ENCODE measurements at places on chromosomes 2 and 18.

DNA sequence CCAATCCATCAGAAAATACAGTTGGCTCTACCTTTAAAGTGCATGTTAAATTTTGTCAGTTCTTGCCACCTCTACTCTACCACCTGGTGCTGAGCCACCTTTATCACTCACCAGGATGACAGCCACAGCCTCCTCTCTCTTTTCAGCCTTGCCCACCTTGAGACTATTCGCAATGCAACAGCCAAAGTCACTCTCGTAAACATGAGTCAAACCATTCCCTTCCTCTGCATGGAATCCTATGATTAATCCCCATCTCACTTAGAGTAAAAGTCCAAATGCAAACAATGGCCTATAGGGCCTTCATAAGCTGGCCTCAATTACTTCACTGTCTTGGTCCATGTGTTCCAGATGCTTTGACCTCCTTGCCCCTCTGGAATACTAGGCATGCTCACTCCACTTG is 5.8 kb upstream of the OSBPL6 start:
- no peak for DNase-seq

GRCh38 chr18:4734903-4735302 is 279.8 kb upstream of the DLGAP1 start:
- DNase-seq, result no peak

DNA sequence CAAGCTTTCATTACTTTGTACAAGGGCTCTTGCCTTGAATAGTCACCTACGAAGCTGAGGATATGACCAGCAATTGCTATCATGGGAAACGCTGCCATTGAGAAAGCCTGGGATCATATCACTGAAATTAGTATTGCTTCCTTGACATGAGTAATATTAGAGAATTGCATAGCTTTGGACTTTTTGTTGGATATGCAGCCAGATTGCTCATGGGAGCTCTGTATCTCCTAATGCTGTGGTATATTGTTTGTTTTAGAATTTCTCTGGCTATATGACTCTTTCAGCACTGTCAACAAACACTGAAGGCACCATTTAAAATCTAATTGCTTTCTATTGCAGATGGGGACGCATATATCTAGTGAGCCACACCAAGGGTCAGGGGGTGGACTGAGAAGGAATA is 80.0 kb upstream of the WDSUB1 start:
- no peak for DNase-seq

DNA sequence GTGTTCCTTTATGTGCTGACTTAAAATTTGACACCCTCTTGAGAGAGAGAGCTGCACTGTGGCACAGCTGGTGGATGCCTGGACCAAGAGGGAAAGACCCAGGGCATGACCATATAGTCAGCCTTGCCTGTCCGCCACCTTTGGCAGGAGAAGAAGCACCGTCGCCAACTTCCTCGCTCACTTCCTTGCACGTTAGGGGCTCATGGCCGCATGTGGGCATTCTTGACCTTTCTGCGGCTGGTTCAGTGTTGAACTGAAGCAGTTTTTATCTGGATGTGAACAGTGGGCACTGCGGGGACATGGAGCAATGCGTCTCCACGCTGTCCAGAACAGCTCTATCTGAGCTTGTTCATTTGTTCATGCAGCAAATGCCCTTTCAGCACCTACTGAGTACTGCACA is 66.9 kb downstream of the TRAPPC12 start:
- no peak for DNase-seq

DNA sequence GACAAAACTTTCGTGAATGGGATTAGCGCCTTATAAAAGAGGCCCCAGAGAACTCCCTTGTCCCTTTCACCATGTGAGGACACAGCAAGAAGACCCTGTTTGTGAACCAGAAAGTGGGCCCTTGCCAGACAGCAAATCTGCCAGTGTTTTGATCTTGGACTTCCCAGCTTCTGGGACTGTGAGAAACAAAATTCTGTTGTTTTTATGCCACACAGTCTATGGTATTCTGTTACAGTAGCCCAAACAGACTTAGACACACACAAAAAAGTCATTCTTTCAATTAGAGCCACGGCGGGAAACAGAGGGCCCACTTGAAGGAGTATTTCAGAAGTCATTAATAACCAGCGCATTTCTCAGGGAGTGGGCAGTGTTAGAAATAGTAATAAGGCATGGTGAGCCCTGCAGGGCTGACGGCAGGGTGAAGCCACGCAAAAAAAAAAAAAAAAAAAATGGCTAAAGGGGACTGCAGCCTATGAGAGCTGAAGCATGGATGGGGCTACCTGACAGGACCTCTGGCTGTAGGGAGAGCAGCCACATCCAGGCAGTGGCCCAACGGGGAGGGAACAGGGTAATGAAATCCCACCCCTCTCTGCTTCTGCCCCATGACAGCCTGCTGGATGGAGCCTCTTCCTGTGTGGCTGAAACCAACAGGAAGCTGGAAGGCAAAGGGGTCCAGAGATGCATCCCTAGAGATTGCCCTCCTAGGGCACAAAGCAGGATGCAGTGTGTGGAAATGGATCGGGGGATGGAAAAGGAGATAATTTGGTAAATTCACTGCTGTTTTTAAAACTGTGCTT is 189.3 kb downstream of the KCNS3 start:
- DNase-seq, result no peak

GRCh38 chr2:112902816-112903215 is 8.1 kb upstream of the IL37 start:
- no peak for DNase-seq

- DNase-seq, result no peak
These were observed 27.5 kb downstream of the COA5 start for GRCh38 chr2:98580656-98581284.

- peak; percentile 61 for DNase-seq
These were observed 15.5 kb downstream of the REG3G start for GRCh38 chr2:79041032-79041448.

GRCh38 chr2:207782238-207783030 is 12.7 kb upstream of the FZD5 start:
- peak; percentile 46 for DNase-seq

- peak; percentile 4 for DNase-seq
These were observed 145.1 kb upstream of the CELF4 start for GRCh38 chr18:37710726-37711125.
